ENCODE measurements at places on chromosomes 11 and 22.

DNA sequence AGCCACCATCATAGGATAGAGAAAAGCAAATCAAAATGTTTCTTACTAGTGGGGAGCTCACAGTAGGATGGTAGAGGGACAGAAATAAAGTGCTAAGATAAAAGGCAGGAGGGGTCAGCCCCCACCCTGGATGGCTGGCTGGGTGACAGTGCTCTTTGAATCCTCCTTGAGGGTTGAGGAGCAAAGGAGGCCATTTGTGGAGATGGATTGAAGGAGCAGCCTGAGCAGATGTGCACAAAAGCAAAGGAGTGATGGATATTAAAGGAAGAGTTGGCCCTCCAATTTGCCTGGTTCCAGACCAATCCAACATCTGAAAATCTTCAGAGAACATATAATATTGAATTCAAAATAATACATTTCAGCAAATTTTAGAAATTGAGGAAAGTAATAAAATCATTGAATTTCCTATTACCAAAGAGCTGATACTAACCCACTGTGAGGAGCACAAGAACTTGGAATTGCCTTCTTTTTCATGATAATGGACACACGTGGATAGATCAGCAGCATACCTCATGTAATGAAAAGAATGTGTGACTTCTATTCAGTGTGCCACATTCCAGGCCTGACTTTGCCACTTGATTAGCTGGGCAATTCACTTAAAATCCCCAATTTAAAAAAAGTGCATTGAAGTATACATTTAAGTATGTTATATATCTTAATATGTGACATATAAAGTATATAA is 287.0 kb downstream of the FAT3 start:
- DNase-seq, result no peak
- no peak overlapping the region for H3K27ac ChIP-seq
- no peaks in the 10 kb centered on the region for H3K4me1 ChIP-seq
- H3K4me3 ChIP-seq, result no peak overlapping the region
- H3K27me3 ChIP-seq, result no peaks in the 10 kb centered on the region

DNA sequence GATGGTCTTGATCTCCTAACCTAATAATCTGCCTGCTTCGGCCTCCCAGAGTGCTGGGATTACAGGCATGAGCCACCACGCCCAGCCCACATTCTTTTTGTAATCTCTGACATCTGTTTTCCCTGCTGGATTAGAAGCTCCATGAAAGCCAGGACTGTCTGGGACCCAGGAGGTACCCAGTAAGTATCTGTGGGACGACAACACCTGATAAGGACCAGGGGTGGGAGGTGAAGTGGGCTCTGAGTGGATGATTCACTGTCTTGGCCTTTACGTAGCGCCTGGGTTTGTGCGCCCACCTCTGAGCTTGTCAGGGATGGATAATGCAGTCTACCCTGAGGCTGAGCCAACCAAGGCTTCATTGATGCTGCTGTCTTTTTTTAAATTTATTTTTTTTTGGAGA is 118.8 kb downstream of the ABTB2 start:
- H3K4me3 ChIP-seq, result no peak overlapping the region
- H3K27me3 ChIP-seq, result no peaks in the 10 kb centered on the region
- peaks cover 13% of the 10 kb centered on the region for H3K4me1 ChIP-seq
- no peaks in the 10 kb centered on the region for H3K36me3 ChIP-seq
- no peak overlapping the region for H3K27ac ChIP-seq

GRCh38 chr11:86099874-86100273 is 31.0 kb upstream of the PICALM start:
- no peak overlapping the region for H3K27ac ChIP-seq
- no peaks in the 10 kb centered on the region for H3K36me3 ChIP-seq
- no peaks in the 10 kb centered on the region for H3K4me1 ChIP-seq
- no peak overlapping the region for H3K4me3 ChIP-seq
- no peaks in the 10 kb centered on the region for H3K27me3 ChIP-seq

- no peak for DNase-seq
- H3K36me3 ChIP-seq, result no peaks in the 10 kb centered on the region
- no peaks in the 10 kb centered on the region for H3K4me1 ChIP-seq
- no peak overlapping the region for H3K4me3 ChIP-seq
- H3K27ac ChIP-seq, result no peak overlapping the region
These were observed 16.6 kb downstream of the PAX6 start for GRCh38 chr11:31794548-31794947.

GRCh38 chr11:112760396-112761059 is 200.7 kb upstream of the NCAM1 start:
- H3K27me3 ChIP-seq, result no peaks in the 10 kb centered on the region
- H3K4me3 ChIP-seq, result no peak overlapping the region
- no peak overlapping the region for H3K27ac ChIP-seq
- no peak for DNase-seq
- no peaks in the 10 kb centered on the region for H3K36me3 ChIP-seq

- no peak overlapping the region for H3K27ac ChIP-seq
- no peaks in the 10 kb centered on the region for H3K27me3 ChIP-seq
- no peak overlapping the region for H3K4me3 ChIP-seq
- no peak for DNase-seq
- H3K4me1 ChIP-seq, result peaks cover 7% of the 10 kb centered on the region
- no peaks in the 10 kb centered on the region for H3K36me3 ChIP-seq
These were observed 114.7 kb downstream of the CSTPP1 start for GRCh38 chr11:47051217-47051616.

GRCh38 chr11:130136107-130136506 is 23.5 kb upstream of the ST14 start:
- H3K4me3 ChIP-seq, result no peak overlapping the region
- H3K27ac ChIP-seq, result no peak overlapping the region
- no peaks in the 10 kb centered on the region for H3K36me3 ChIP-seq
- no peaks in the 10 kb centered on the region for H3K27me3 ChIP-seq
- no peaks in the 10 kb centered on the region for H3K4me1 ChIP-seq

GRCh38 chr22:19490628-19491230 is 11.0 kb downstream of the CDC45 start:
- H3K27ac ChIP-seq, result no peak overlapping the region
- 0 out of 2 replicates have a peak, but pooled peaks cover 3% of the 10 kb centered on the region for H3K36me3 ChIP-seq
- peaks cover 12% of the 10 kb centered on the region for H3K4me1 ChIP-seq
- DNase-seq, result no peak
- H3K4me3 ChIP-seq, result no peak overlapping the region

- H3K27ac ChIP-seq, result no peak overlapping the region
- no peak overlapping the region for H3K4me3 ChIP-seq
- peaks cover 82% of the 10 kb centered on the region for H3K27me3 ChIP-seq
- no peaks in the 10 kb centered on the region for H3K4me1 ChIP-seq
- no peaks in the 10 kb centered on the region for H3K36me3 ChIP-seq
These were observed 42.6 kb downstream of the SLC22A12 start for GRCh38 chr11:64633555-64634159.

- no peak overlapping the region for H3K27ac ChIP-seq
- H3K27me3 ChIP-seq, result no peaks in the 10 kb centered on the region
- DNase-seq, result no peak
- H3K4me3 ChIP-seq, result no peak overlapping the region
These were observed 96.2 kb downstream of the RASSF10 start for GRCh38 chr11:13105237-13105844.

- peaks cover 15% of the 10 kb centered on the region for H3K27me3 ChIP-seq
- H3K27ac ChIP-seq, result no peak overlapping the region
These were observed 36.3 kb upstream of the POLA2 start for GRCh38 chr11:65225279-65226102.

DNA sequence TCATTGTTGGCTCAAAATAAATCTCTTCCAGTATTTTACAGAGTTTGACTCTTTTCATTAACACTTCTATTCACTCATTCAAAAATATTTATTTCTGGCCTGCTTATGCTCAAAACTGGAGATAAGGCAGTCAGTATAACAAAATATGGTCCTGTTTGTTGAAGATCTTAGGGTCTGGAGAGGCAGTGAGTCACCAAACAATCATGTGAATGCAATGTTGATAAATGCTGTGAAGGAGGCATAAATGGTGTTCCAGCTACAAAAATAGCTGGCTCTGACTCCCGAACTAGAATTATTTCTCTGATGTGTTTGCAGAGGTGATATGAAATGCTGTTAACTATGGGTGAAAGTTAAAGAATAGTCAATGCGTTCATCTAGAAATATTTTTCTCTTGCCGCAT is 390.6 kb downstream of the AASDHPPT start:
- H3K27me3 ChIP-seq, result no peaks in the 10 kb centered on the region
- no peaks in the 10 kb centered on the region for H3K4me1 ChIP-seq
- H3K36me3 ChIP-seq, result no peaks in the 10 kb centered on the region
- no peak for DNase-seq

- no peaks in the 10 kb centered on the region for H3K36me3 ChIP-seq
- no peak for DNase-seq
- H3K4me3 ChIP-seq, result no peak overlapping the region
- no peak overlapping the region for H3K27ac ChIP-seq
These were observed 626 bp downstream of the TRIM22 start for GRCh38 chr11:5690216-5690615.

GRCh38 chr11:57335023-57335342 is 709 bp downstream of the SSRP1 start:
- H3K36me3 ChIP-seq, result peaks cover 18% of the 10 kb centered on the region
- peak overlapping the region; percentile 75 for H3K4me3 ChIP-seq
- peaks cover 13% of the 10 kb centered on the region for H3K4me1 ChIP-seq

DNA sequence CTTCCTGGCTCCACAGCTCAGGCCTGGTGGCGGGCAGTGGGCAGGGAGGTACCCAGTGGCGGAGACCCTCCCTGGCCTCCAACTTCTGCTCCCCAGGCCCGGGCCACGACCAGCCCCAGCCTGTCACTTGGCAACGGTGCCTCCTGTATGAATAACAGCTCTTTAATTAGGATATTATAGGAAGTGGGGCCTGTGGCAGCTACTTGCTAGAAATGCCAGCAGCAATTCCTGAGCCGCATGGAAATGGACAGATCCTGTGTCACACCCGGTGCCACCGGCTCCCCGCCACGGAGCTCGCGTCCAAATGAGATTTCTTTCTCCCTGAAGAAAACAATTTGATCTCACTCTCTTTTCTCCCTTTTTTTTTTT is 104.5 kb downstream of the CHST1 start:
- no peak overlapping the region for H3K27ac ChIP-seq
- H3K27me3 ChIP-seq, result peaks cover 17% of the 10 kb centered on the region
- no peak for DNase-seq
- H3K4me3 ChIP-seq, result no peak overlapping the region
- H3K4me1 ChIP-seq, result no peaks in the 10 kb centered on the region
- H3K36me3 ChIP-seq, result no peaks in the 10 kb centered on the region

DNA sequence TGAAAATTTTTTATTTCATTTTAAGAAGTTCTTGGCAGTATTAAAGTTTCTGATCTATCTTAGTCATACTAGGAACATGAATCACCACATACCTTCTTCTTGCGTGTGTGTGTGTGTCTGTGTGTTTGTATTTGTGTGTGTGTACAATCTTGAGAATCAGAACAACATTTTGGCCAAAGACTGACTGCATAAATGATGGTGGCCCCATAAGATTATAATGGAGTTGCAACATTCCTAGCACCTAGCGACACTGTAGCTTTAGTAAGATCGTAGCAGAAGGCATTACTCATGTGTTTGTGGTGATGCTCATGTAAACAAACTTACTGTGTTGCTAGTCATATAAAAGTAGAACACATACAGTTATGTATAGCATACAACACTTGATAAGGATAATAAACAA is 205.4 kb downstream of the FAM76B start:
- H3K27ac ChIP-seq, result no peak overlapping the region
- H3K4me3 ChIP-seq, result no peak overlapping the region
- no peaks in the 10 kb centered on the region for H3K36me3 ChIP-seq
- H3K4me1 ChIP-seq, result no peaks in the 10 kb centered on the region
- H3K27me3 ChIP-seq, result no peaks in the 10 kb centered on the region

- peak within 1 kb of the TSS; percentile 33 for H3K27ac ChIP-seq
- DNase-seq, result peak; percentile 69
- H3K27me3 ChIP-seq, result no peaks in the 10 kb centered on the region
- peak within 1 kb of the TSS; percentile 68 for H3K4me3 ChIP-seq
These were observed at the start of gene MPZL2 for GRCh38 chr11:118263695-118264568. Gene MPZL2, minus strand, starts transcription at chr11:118264297. Its CDS starts 144 bp downstream, at chr11:118264153.

GRCh38 chr11:58837707-58838388 is 6.7 kb downstream of the GLYATL2 start:
- no peaks in the 10 kb centered on the region for H3K27me3 ChIP-seq
- DNase-seq, result no peak
- H3K27ac ChIP-seq, result no peak overlapping the region
- H3K4me3 ChIP-seq, result no peak overlapping the region
- no peaks in the 10 kb centered on the region for H3K36me3 ChIP-seq

DNA sequence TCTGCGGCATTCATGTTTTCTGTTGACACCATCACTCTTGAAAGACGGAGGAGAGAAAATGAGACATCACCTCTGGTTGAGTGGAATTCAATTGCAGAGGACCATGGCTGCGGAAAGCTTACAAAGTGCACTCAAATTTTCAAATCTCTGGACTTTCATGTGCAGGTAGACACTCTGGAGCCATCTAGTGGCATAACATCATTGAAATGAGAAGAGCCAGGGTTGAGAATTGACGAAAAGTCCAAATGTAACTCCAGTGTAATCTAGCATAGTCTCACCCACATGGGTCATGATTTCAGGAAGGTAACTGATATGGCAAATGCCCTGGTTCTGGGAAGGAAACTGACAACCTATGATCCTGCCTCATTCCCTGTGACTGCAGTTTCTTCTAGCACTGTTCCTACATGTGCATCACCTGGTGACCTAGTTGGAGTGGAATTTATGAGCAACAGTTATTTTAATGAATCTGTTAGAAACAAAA is 687.8 kb downstream of the KCNA4 start:
- no peaks in the 10 kb centered on the region for H3K36me3 ChIP-seq
- peak; percentile 36 for DNase-seq
- H3K27ac ChIP-seq, result no peak overlapping the region
- peaks cover 3% of the 10 kb centered on the region for H3K4me1 ChIP-seq

- H3K36me3 ChIP-seq, result no peaks in the 10 kb centered on the region
- H3K4me3 ChIP-seq, result no peak overlapping the region
- H3K27me3 ChIP-seq, result no peaks in the 10 kb centered on the region
- H3K27ac ChIP-seq, result no peak overlapping the region
These were observed 33.8 kb downstream of the ZNF280B start for GRCh38 chr22:22474733-22475132.

DNA sequence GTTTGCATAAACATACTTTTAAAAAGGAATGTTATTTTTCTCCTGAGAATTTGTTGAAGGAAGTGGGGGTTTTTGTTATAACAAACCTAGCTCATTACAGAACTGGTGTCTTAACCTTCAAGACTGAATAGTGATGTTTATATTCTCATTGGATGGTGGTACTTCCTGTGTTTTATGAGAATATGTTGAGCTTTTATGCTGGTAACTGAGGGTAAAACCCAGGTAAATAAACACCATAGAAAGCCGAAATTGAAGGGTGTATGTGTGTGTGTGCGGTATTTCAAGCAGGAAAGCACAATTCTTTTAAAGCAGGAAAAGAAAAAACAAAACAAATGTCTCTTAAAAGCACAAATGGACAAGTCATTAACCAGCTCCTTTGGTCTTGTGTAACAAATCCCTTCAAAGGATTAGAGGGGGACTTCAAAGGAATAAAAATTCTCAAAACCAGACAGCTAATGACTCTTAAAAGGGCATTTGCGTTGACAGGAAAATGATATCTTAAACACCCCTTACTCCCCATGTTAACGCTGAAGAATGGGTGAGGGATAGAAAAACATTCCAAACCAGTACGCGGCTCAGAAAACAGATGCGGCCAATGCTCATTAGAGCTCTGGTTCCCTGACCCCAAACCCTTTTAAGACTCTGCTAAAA is 23.8 kb downstream of the LMO2 start:
- no peaks in the 10 kb centered on the region for H3K4me1 ChIP-seq
- no peaks in the 10 kb centered on the region for H3K36me3 ChIP-seq
- no peak overlapping the region for H3K27ac ChIP-seq
- no peak overlapping the region for H3K4me3 ChIP-seq

- H3K36me3 ChIP-seq, result no peaks in the 10 kb centered on the region
- peak; percentile 10 for DNase-seq
- H3K4me1 ChIP-seq, result no peaks in the 10 kb centered on the region
- H3K27ac ChIP-seq, result no peak overlapping the region
- no peak overlapping the region for H3K4me3 ChIP-seq
These were observed 39.9 kb upstream of the MYO18B start for GRCh38 chr22:25702040-25702439.
